NCI-H526 treated with DMSO at 0.1 percent for 48 hours (cell line): ENCODE measurements at places on chromosomes 13 and 19.

DNA sequence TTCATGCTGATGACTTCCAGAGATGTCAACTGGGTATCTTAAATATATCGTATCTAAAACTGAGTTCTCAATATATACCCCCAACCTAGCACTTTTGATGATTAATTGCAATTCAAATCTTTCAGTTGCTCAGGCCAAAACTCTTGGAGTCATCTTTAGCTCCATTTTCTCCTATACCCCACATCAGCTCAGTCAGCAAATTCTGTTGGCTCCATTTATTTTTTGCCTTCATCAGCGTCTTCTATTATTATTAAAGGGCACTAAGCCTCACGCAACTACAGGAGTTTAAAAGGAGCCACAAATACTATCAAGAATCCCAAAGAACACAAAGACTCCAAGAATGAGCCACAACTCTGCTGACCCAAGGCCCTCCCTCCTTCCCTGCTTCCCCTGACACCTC is 134.9 kb downstream of the KCTD12 start:
- DNase-seq: no peak

GRCh38 chr13:76638882-76639281 is 247.3 kb downstream of the KCTD12 start:
- DNase-seq: no peak

DNA sequence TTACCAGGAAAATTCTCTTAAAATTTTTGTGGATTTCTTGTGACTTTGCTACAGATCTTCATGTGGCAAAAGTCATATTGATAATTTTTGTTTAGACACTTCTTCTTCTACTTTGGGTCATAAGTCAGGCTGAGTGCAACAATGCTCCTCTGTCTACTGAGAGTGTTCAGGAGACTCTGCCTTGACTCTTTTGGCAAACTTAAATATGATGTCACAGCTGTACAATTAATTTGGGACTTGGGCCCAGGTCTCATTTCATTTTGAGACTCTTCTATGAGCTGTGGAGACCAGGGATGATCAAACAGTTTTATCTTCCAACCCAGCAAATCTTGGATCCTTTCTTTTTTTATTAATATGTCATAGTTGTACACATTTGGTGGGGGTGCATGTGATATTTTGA is 19.7 kb upstream of the IPO5 start:
- DNase-seq: no peak

GRCh38 chr19:49875857-49876421 is 1.2 kb downstream of the AKT1S1 start:
- DNase-seq: no peak

GRCh38 chr19:35427187-35427586 is 20.9 kb upstream of the FFAR2 start:
- no peak for DNase-seq

DNA sequence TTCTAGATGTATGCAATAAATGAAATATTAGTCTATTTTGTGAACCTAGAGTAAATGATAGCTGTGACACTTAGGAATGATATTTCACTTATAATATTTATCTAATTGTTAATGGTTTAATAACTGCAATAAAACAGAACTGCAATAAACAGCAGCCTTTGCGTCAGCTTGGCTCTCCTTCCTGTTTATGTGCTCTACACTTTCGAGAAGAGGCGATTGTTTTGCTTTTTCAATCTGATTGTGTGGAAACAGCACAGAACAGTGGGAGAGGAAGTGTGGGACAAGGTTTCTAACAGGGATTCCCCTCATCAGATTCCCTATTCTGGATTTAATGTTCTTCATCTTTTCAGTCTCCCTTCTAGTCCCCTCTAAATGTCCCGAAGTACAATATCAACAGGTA is 17.3 kb upstream of the TRPC4 start:
- DNase-seq: no peak

DNA sequence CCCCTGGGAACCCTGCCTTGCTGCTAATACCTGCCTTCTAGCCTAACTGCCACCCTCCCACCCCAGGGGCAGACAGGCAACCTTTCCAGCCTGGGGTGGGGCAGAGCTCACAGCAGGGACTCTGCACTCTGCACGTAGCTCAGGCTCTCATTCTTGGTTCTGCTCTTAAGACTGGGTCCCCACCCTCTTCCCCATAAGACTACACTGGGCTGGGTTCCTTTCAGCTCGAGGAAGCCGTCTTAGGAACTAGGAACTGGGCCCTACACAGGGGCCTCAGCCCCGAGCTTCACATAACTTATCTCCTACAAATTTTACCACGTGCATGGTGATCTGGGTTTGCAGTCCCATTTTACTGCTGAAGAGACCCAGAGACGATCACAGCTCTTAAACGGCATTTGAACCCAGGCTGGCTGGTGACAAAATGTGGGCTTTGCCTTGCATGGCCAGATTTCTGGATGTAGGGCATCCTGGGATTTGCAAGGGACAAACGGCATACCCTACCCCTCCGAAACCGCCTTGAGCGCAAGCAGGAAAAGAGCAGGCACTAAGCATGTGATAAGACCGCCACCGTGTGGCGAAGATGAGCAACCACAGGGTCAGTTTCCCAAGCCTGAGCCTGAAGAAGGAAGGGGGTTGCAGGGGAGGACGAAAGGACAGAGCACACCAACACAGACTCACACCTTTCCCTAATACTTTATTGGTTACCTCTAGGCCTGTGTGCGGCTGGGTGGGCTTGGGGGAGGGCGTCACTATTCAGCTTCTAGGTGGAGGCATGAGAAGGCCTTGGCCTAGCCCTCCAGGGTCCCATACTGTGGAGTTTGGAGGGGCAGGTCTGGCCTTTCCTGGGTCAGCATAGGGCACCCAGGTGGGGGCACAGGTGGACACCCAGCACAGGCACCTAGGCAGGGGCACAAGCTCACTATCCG is 5.1 kb downstream of the JUNB start:
- DNase-seq: peak; percentile 52

GRCh38 chr19:52336791-52337381 is 843 bp downstream of the ZNF610 start:
- DNase-seq: no peak

DNA sequence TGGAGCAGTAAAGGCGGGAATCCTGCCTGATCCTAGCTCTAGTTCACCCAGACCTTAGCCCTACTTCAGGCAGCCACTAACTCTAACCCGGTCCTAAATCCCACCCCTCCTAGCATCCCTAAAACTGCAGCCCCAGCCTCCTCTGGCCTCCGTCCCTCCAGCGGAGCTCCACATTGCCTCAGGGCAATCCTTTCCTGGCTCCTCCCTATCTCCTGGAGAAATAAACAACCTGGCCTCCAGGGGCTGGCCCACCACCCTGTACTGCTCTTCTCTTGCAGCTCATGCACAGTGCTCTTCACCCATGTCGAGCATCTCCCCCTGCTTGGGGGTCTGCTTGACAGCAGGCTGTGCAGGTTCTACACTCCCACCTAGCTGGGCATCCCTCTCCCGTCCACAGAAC is 6.7 kb downstream of the POU2F2 start:
- no peak for DNase-seq

- DNase-seq: no peak
Observed at GRCh38 chr13:42039457-42039945, 8.9 kb upstream of the DGKH start.

DNA sequence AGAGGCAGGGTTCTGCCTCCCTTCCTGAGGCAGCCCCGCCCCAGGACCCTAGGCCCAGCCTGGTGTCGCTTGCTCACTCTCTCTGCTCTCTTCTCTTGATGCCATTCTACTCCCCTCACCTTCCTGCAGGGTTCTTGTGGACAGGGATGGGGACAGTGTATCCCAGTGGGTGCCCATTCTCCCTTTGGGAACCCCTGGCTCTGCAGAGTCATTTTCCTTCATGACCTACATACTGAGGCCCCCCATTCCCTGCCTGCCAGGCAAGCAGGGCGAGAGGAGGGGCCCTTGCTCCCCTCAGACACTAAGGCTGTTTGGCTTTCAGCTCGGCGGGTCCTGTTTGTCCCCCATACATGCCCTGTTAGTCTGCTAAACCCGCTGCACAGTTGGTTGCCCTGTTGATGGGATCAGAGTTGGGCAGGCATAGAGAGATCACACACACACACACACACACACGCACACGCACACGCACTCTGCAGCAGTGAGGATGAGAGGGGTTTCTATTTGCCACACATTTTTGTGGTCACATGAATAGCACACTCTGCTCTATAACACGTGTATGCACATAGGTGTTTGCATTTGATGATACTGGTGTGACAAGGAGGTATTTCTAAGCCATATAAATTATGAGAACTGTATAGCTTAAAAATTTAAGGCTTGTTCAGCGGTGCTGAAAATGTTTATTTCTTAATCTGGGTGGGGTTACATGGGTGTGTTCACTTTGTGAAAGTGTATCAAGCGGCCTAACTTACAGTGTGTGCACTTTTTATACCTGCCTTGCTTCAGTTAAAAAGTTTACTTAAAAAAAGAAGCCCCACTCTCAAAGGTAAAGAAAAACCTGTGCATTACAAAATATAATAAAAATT is 20.3 kb downstream of the NFIX start:
- no peak for DNase-seq

- DNase-seq: no peak
Observed at GRCh38 chr19:29668746-29669609, 3.7 kb downstream of the PLEKHF1 start.

DNA sequence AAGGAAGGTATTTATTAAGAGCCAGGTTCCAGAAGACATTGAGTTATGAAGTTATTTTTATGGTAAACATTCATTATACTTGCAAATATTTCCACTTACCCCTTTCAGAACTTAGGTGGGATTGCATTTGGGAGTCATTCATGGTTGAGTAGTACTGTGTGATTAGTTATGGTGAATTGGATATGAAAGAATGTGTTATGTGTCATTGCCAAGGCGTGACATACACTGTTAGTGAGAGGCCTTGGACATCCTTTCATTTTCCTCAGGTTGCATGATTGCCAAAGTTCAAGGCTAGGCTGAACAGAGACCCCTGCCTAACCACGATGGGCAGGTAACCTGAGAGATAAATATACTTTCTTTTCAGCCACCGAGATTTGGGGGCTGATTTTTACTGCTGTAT is 40.9 kb upstream of the MYO16 start:
- DNase-seq: no peak

GRCh38 chr13:44402899-44403445 is 29.3 kb downstream of the SERP2 start:
- DNase-seq: peak; percentile 83

GRCh38 chr19:56174086-56174485 is 1.7 kb upstream of the GALP start:
- no peak for DNase-seq

DNA sequence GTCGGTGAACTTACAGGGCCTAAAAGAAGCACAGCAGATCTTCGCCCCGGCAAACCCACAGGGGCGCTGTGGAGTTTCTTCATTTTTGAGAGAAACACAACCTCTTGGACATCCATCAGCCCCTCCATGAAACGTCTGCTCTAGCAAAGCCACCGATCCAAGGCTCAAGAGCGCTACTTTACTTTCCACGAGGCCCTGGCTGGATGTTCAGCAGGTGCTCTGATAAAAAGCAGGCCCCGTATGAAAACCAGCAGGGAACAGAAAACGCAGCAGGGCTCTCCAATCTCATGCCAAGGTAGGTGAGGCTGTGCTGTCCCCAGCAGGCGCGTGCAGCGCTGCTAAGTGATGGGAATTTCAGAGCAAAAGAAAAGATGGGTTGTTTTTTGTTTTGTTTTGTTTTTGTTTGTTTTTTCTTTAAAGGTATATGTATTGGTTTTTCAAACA is 86.7 kb downstream of the IRS2 start:
- DNase-seq: no peak

DNA sequence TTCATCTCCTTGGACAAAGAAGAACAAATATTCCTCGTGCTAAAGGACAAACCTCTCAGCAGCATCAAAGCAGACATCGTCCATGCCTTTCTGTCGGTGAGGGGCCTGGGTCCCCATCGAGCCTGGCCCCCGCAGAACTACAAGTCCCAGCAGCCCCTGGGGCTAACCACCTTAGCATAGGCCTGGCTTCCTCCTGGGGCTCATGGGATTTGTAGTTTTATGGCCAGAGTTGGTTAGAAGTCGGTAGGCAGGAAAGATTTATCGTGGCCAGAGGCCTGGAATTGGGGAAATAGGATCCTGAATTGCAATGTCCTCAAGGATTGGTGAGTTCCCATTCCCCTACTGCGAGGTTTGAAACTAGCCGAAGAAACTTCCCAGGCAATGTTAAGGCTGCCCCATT is 19.6 kb downstream of the TMEM150B start:
- peak; percentile 32 for DNase-seq

DNA sequence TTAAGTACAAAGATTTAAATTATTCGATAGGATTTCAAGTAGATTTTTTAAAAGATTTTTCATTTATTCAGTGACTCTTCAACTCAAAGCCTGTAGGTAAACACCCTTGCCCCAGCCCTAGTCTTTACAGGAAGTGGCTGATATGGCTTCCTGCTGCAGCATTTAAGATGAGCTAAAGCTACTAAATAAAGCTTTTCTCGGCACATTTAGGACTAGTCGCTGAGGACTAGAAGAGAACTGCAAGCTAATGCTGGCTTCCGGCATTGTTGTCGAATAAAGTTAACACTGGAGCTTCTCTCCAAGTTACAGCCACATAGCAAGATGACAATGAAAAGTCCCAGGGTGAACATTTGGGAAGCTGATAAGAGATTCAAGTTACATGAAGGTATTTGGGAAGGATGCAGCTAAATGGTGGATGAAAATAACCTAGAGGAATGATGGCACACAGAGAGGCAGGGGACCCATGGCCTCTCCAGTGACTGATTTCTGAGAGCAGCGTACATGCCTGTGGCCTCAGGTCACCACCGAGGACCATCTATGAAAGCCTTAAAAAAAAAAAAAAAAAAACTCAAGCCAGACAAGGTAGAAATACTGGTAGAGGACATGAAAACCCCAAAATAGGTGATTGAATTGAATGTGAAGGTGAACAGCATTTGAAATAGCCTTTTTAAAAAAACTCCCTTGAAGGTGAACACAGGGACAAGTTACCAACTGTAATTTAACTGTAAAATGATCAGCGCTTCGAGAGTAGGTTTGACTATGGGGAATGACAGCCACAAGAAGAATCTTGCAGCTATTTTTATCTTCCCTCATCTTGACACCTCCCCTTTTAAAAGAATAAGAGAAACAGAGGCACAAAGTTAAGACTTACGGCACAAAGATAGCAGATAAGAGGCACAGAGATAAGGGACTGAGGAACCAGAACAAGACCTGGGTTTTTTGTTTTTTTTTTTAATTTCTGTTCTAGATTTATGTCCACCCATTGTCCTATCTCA is 155.4 kb downstream of the DCT start:
- no peak for DNase-seq

DNA sequence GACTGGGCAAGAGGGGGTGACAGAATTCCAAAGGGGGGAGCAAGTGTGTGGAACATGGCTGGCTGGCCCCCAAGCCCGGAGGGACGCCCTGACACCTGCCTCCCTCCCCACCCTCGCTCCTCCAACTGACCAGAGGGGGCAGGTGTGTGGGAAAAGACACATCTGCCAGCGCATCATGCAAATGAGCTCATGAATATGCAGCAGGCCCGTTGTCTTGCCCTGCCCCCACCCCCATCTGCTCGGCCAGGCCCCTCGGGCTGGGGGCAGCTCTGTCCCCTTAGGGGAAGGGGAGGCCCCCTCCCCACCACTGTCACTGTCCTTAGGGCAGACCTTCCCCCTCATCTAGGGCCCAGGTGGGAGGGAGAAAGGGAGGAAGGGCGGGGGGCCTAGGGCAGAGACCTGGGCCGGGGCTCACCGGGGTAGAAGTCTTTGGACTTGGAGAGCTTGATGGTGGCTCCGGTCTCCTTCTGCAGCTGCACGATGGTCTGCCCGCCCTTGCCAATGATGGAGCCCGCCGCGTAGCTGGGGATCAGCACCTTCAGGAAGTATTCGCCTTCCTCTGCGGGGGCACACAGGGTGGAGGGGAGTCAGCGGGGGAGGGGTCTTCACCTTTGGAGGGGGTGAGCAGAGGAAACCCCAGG is 12.9 kb downstream of the NOVA2 start:
- peak; percentile 27 for DNase-seq
